ENCODE measurements at places on chromosomes 6 and 20.

DNA sequence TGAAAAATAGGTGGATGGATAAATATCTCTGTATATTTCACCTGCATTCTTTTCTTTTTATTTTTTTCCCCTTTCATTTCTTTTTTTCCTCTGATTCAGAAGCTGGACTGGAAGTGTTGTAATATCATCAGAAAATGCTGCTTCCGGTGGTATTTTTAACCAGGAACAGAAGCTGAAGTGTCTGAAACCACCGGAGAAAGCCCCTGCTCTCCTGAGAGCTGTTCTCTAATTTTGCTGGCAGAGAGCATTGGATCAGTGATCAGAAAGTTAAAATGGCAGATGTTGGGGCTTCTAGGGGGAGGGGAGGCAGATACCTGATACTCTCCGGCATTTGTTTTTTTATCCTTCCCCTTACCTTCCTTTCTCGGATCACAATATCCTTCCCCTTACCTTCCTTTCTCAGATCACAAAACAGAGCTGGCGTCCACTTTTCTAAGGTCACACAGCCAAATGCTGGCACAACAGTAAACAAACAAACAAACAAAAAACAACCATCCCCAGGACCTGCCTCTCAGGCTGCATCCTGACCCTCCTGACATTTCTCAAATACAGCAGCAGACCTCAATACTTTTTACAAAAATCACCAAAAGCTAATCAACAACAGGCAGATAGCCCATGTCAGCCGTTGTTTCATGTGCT lies 143.2 kb upstream of the ZNF217 start:
- DNase-seq = no peak

- DNase-seq = no peak
Measured at GRCh38 chr20:40690836-40691565, 2.0 kb upstream of the MAFB start.

- DNase-seq = no peak
Measured at GRCh38 chr20:62765432-62766070, 30.7 kb upstream of the MRGBP start.

DNA sequence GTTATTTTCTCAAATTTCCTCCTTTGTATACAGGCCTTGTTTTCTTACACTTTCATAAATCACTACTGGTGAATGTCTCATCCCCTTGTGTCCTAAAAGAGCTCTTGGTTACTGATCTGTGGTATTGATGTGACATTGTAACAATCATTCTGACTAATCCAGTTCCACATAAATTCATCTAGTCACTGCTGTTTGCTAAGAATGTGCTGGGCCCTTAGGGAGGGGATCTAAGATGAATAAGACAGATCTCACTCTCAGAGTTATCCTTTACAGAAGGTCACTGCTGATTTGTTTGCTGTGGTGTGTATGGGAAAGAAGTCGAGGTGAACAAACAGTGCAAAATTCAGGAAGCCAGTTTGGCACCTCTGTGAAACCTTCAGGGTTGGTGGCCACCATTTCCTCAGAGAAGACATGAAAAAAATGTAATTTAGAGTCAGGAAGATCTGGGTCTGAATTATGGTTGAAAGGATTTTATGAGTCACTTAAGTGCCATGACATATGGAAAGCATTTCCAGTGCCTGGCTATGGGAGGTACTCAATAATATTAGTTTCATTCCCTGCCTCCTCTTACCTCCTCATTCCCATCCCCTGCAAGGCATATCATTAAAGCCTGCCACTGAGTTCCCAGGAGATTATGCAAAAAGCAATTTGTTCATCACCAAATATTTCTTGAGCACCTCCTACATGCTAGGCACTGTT lies 121.8 kb downstream of the COL9A1 start:
- no peak for DNase-seq

DNA sequence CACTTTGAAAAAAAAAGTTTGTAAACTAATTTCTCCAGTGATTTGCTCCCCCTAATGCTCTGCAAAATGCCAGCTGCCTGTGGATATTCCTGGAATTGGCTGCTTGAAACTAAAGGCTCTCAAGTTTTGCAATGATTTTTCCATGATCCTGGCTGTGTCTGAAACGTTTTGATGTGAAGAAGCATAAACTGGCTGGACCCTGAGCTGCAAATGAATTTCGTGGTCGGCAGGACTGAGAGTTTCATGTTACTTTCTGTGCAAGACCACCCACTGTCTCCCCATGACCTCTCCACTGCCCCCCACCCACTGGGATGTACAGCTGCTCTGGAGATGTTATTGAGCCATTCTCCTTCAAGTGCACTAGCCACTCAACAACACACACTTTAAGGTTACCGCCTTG lies 171.3 kb upstream of the SSTR4 start:
- no peak for DNase-seq

DNA sequence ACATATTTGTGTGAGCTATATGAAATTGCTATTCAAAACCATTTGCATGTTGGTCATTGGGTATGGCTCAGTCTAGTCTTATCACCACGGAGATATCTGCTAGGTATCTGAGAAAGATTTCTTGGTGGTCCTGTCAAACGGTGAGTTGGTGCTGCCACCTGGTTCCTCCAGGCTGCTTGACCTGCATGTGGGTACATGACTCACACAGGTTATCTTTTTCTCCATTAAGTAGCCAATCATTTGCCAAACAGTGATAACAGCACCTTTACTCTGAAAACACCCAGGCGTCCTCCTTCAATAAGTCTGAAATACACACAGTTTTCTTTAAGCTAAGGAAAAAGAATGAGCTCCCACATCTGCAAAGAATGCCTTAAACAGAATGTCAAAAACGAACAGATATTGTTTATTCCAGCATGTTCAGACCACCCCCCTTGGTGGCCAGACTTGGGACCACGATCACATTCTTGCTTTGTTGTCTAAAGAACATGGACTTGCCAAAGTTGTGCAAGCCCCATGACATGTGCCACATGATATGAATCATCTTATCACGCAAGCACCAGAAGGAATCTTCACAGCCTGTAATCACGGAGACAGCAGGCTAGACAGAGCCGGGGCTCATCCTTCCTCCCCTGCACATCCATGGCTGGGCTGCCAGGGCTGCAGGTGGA lies 200.7 kb upstream of the THBS2 start:
- no peak for DNase-seq

- DNase-seq = peak; percentile 6
Measured at GRCh38 chr6:24960991-24961475, 25.3 kb upstream of the RIPOR2 start.

DNA sequence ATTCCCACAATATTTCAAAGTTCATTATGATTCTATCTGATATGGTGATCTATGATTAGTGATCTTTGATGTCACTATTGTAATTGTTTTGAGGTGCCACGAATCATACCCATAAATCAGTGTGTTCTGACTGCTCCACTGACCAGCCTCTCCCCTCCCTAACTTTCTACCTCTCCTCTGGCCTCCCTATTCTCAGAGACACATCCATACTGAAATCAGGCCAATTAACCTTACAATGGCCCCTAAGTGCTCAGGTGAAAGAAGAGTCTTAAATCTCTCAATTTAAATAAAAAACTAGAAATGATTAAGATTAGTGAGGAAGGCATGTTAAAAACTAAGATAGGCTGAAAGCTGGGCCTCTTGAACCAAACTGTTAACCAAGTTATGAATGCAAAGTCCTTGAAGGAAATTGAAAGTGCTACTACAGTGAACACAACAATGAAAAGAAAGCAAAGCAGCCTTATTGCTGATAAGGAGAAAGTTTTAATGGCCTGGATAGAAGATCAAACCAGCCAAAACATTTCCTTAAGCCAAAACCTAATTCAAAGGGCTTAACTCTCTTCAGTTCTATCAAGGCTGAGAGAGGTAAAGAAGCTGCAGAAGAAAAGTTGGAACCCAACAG lies 196.9 kb upstream of the SHLD1 start:
- no peak for DNase-seq

- no peak for DNase-seq
Measured at GRCh38 chr20:46720776-46721425, 11.5 kb downstream of the SLC2A10 start.

- DNase-seq = no peak
Measured at GRCh38 chr6:138240476-138241245, 22.4 kb upstream of the PBOV1 start.

DNA sequence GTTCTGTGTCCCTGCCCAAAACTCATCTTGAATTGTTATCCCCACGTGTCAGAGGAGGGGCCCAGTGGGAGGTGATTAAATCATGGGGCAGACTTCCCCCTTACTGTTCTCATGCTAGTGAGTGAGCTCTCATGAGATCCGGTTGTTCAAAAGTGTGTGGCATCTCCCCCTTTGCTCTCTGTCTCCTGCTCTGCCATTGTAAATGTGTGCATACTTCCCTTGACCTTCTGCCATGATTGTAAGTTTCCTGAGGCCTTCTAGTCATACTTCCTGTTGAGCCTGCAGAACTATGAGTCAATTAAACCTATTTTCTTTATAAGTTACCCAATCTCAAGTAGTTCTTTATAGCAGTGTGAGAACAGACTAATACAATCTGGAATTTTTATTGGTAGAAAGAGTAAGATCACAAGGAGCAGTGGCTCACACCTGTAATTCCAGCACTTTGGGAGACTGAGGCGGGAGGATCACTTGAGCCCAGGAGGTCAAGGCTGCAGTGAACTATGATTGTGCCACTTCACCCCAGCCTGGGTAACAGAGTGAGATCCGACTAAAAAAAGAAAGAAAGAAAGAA lies 47.1 kb upstream of the SLC22A16 start:
- no peak for DNase-seq

DNA sequence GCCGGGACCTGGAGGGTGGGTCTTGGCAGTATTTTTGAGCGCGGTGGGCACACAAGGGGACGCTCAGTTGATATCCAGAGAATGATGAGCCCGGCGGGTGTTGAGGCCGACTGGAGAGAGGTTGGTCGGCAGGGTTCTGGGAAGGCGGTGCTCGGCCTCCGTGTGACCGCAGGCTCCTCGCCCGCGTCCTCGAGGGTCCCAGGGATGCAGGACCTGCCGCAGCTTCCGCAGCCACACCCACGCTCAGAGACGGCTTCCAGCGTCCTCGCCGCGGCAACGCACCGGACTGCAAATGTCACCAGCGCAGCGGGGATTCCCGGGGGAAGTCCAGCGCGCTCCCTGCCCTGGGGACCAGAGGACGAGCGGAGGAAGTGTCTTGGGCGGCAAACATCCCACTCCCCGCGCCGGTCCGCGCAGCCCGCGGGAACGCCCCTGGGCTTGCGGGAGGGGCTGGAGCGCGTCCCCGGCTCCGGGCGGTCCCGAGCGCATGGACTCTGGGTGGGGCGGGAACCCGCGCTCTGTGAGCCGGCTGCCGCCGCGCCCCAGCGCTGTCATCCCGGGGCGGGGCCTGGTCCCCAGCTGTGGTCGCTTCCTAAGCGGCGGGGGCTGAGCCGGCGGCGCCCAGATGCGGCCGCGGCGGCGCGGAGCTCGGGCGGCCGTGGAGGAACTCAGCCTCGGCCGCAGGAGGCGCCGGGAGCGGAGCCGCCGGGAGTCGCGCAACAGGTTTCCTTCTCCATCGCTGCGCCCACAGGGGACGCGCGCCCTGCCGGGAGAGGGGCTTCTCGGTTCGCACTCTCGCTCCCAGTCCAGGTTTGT lies at the start of gene STX11:
Gene STX11, plus strand, starts transcription at position 624 of the 816 bp plus-strand sequence. CDS start 36,111 bp downstream, outside the sequence.
- no peak for DNase-seq

DNA sequence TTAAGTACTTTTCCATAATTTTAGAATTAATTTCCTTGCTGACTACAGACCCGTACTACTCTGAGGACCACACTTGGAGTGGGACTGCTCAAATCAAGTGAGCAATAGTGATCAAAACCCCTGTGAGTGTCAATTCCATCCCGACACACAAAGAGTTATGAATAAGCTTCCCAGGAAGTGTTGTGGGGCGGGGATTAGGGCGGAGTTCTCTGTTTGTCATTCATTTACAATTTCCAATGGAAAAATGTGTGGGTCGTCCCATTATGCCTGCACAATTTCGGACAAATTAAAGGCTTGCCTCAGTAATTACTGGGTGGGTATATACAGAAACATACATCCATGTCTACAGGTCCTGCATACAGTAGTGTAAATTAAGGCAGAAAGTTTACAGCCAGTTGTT lies 84.2 kb downstream of the ISM1 start:
- no peak for DNase-seq

GRCh38 chr6:26437550-26437949 lies 2.8 kb upstream of the BTN3A3 start:
- DNase-seq = no peak

All from DMS153 (cell line).